ENCODE measurements at places on chromosomes 5 and 9.

- peak; percentile 18 for DNase-seq
These were observed 54.4 kb downstream of the KCNV2 start for GRCh38 chr9:2771661-2772060.

DNA sequence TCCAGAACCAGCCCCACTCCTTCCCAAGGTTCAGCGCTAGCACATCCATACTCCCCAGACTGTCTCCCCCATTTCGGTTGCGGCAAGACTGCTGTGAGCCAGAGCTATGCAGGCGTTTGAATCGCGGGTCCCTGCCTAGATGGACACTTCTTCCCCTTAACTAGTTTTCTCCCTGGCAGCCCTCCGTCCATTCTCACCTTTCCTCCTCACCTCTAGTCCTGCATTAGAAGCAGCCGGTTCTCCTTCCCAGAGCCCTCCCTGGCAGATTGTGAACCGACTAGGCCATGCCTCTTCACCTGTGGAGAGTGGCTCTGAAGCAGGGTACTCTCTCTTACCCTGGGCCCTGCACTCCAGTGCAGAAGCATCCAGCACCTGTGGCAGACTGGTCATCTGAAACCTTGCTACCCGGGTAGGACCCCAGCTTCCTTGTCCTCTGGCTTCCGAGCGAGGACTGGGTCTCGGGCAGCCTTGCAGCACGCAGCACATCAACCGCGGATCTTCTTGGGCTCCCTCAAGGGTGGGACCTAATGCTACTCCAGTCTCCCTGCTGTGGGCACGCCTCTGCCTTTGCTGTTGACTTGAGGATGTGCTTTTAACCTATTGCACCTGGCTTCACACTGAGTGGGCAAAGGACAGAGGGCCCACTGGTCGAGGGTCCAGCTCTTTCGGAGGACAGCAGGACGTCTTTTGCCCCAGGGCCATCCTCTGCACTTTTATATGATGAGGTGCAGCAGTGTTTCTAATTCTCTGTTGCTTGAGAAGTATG is 183.6 kb downstream of the AOPEP start:
- no peak for DNase-seq

- no peak for DNase-seq
These were observed 103.9 kb downstream of the VAV2 start for GRCh38 chr9:133888048-133888808.

DNA sequence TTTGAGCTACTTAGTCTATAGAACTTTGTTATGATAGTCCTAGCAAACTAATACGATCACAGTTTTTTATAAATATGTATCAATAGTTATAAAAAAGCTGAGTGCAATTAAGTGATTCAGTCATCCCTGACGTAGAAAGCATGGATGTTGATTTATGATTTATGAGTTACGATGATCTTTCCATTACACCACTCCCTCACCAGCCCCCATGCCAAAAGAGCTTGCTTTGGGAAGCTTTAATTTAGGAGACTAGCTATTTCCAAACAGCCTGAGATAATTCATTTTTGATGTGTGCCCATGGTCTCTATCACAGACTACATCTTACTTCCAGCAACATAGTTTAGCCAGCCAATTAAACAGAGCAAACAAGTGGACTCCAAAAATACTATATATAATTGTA is 256.8 kb downstream of the GABRG2 start:
- DNase-seq = no peak

- no peak for DNase-seq
These were observed 959.1 kb upstream of the WWC1 start for GRCh38 chr5:167332309-167332708.

GRCh38 chr5:91443761-91444467 is 60.8 kb upstream of the ARRDC3 start:
- peak; percentile 45 for DNase-seq

DNA sequence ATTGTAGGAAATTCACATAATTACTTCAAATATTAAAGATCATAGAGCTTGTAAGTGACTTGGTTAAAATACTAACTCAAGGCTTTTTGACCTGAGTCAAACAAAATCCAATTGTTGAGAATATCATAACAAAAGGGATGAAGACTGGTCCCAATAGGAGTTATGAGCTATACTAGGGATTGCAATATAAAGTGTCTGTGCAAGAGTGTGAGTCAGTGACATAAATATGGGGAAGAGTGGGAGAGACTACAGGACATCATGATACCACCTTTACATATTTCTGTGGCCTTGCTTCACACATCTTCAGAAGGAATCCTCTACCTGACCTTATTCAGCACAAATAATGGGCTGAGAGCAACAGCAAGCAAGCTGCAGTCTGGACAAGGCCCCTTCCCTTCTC is 180.9 kb upstream of the SLC24A2 start:
- DNase-seq = peak; percentile 41

DNA sequence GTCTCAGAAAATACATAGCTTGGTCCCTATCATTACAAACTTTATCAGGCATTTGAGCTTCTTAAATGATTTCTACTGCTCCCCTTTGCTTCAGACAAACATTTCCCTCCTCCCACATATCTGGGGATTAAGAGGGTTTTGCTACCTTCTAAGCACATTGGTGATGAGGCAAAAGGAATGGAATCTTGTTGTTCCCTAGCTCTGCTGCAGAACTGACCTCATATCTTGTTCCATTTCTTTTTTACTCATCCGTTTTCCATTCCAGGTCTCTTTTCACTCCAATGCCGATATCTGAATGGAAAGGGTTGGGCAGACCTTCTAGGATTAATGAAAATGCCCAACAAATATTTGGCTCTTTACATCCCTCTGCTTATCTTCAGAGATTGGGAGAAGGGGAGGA is 444.6 kb downstream of the ZNF608 start:
- peak; percentile 27 for DNase-seq

DNA sequence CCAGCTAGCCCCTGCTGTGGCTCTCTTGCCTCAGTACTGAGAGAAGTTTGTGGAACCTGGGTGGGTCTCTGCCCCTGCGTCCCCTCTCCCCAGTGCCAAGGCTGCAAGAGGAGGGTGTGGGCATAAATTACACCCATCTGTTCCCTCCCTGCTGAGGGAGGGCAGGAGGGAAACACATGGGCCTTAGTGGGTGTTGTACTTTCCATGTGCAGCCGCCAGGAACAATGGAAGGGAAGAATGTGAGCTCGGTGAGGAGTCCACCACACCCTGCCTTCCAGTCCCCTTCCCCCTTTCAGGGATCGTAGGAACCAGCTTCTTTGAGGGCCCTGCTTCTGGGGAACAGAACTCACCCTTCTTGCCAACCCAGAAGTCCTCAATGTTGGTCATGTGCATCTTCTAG is 138.2 kb upstream of the KLF4 start:
- DNase-seq = no peak

DNA sequence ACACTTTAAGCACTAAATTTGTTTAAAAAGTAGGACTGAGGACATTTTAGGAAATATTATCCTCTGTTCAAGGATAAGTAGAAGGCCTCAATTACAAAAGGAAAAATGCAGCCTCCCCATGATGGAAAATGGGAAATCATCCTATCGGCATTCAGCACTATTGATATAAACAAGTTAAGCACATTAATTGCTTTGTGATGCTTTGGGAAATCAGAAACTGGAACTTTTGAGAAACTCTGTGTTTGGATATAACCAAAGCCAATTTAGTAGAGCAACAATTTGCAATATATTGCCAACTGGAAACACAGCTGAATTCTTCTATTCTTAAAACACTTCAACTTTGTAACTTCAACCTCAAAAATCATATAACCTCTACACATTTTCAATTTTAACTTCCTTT is 65.2 kb upstream of the PTGER4 start:
- no peak for DNase-seq

GRCh38 chr5:10227379-10227778 is 22.3 kb downstream of the ATPSCKMT start:
- DNase-seq = no peak

GRCh38 chr5:14995229-14995628 is 123.7 kb upstream of the ANKH start:
- peak; percentile 33 for DNase-seq

- no peak for DNase-seq
These were observed 66.7 kb downstream of the MRPL36 start for GRCh38 chr5:1732945-1733344.

GRCh38 chr5:101955891-101956290 is 340.2 kb downstream of the SLCO4C1 start:
- DNase-seq = no peak

- no peak for DNase-seq
These were observed 404.1 kb downstream of the PTPRD start for GRCh38 chr9:10208691-10209069.

DNA sequence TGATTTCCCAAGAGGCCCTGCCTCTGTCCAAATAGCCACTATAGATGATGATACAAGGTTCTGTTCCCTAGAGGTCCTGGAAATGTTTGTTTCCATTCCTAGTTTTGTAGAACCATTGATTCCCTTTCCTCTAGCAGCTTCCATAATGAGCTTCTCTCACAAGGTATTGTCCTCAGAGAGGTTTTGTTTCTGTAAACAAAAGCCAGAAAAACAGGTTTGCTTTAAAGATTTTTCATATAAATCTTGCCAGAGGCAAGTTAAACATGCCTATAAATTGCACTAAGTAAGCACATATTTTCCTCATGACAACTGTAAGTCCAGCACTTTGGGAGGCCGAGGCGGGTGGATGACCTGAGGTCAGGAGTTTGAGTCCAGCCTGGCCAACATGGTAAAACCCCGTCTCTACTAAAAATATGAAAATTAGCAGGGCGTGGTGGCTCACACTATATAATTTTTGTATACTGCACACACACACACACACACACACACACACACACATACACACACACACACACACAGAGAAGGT is 1787.7 kb downstream of the EFNA5 start:
- no peak for DNase-seq

DNA sequence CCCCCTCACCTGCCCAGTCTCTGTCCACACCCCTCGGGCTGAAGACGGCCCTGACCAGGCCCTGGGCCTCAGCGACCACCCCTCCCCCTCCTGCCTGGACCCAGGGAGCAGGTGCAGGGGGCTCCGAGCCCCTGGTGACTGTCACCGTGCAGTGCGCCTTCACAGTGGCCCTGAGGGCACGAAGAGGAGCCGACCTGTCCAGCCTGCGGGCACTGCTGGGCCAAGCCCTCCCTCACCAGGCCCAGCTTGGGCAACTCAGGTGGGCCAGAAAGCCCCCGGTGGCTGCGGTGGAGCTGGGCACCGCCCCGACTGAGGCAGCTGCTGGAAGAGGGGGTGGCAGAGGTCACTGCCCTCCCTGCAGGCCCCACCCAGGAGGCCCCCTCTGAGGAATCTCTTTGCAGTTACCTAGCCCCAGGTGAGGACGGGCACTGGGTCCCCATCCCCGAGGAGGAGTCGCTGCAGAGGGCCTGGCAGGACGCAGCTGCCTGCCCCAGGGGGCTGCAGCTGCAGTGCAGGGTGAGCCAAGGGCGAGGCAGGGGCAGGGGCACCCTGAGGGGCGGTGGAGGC is 7.7 kb downstream of the ENTPD8 start:
- DNase-seq = no peak

GRCh38 chr9:134568116-134568515 is 73.5 kb upstream of the COL5A1 start:
- no peak for DNase-seq
